Effector CD4-positive, alpha-beta T cell (primary cell): ENCODE measurements at places on chromosomes 3 and 15.

DNA sequence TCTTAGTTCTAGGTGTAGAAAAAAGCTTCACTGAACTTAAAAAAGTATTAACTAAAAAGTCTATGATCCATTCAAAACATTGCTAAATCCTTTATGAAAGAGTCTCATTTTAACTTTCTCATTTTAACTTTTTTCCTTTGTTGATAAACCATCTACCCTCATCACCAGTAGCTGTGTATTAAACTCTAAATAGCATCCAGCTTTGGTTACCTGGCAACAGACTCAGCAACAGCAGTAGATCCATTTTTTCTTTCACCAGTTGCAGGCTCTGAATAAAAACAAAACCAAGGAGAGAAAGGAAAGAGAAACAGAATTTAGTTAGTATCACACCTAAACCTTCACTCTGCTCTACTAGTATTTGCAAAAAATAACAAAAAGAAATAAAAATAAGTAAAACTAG, 51.6 kb downstream of the TP53BP1 start:
- DNase-seq: no peak

DNA sequence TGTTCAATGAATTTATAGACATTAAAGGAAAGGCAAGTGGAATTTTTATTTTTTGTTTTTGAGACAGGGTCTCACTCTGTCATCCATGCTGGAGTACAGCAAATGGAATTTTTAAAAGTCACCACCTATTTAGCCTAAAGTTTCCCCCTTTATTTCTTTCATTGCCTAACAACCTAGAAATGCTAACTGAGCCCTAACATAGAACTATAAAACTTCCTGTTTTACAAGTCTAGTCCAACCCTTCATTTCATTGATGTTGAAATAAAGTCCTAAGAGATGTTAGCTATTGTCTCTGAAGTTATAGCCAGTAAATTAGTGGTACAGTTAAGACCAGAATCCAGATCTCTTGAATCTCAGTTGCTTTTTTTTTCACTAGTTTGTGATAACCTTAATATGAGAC, 39.0 kb downstream of the MAPK6 start:
- DNase-seq: no peak

GRCh38 chr15:88990185-88990679, 77.1 kb upstream of the MFGE8 start:
- DNase-seq: no peak

DNA sequence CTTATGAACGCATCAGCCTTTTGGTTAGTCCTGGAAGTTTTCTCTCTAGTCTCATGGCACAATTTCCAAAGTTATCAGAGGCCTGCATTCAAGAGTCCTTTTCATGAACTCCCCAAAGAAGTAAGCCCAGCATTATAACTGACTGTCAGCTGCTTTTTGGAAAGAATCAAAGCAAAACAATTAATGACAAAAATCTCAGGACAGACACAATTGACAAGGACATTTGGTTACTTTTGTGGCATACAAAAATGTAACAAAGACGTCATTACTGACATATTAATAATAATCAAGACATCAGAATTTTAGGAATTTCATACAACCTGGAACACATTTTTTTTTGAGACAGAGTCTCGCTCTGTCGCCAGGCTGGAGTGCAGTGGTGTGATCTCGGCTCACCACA, 21.2 kb downstream of the KATNBL1 start:
- DNase-seq: no peak

DNA sequence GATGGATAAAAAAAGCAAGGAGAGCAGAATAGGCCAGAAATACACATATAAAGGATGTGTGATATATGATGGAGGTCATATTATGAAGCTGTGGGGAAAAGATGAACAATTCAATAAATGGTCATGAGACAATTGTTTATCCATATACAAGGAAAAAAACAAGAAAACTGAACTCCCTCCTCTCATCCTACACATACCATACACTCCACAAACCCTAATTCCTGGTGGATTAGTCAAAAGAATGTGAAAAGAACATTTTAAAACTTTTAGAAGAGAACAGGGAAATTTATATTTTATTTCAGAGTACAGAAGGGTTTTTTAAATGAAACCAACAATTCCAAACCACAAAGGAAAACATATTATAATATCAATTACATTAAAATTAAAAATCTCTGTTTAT, 34.5 kb upstream of the NR2E3 start:
- DNase-seq: no peak

DNA sequence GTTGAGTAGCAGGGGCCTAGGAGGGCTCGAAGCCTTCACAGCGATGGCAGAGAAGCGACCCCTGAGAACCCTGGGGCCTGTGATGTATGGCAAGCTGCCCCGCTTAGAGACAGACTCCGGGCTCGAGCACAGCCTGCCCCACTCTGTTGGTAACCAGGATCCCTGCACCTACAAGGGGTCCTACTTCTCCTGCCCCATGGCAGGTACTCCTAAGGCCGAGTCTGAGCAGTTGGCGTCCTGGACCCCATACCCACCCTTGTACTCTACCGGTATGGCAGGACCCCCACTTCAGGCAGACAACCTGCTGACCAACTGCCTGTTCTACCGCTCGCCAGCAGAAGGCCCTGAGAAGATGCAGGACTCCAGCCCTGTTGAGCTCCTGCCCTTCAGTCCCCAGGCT, 4.3 kb downstream of the C15orf39 start:
- no peak for DNase-seq

DNA sequence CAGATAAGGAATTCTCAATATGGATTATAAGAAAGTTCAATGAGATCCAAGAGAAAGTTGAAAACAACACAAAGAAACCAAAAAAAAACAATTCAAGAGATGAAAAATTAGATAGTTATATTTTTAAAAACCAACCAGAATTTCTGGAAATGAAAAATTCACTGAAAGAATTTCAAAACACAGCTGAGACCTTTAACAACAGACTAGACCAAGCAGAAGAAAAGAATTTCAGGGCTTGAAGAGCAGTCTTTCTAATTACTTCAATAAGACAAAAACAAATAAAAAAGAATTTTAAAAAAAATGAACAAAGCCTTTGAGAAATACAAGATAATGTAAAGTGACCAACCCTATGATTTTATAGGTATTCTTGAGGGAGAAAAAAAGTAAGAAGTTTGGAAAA, 155.4 kb downstream of the ZMAT3 start:
- DNase-seq: no peak
